Fibroblast of skin of right biceps (primary cell): ENCODE measurements at places on chromosomes 7 and 10.

- no peak for DNase-seq
Observed at GRCh38 chr10:132199268-132199853, 12.6 kb downstream of the DPYSL4 start.

DNA sequence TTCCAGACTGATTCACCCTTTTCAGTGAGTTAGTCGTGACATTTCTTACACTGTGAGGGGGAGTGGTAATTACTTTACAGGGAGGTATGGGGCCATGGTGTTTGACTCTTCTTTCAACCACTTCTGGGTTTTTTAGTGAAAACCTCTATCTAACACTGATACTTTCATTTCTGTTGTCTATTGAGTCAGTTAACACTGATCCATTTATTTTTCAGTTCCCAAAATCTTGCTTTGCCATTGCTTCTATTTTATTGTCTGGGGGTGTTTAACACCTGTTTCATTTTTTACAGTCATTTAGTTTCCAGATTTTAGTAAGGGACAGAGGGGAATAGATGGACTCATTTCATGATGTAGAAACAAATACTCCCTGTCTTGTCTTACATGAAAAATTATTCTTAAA is 61.5 kb downstream of the HELLS start:
- DNase-seq = no peak

- DNase-seq = peak; percentile 60
Observed at GRCh38 chr10:102517553-102517952, 13.8 kb downstream of the SUFU start.

GRCh38 chr7:131687296-131687695 is 130.9 kb upstream of the PODXL start:
- no peak for DNase-seq

DNA sequence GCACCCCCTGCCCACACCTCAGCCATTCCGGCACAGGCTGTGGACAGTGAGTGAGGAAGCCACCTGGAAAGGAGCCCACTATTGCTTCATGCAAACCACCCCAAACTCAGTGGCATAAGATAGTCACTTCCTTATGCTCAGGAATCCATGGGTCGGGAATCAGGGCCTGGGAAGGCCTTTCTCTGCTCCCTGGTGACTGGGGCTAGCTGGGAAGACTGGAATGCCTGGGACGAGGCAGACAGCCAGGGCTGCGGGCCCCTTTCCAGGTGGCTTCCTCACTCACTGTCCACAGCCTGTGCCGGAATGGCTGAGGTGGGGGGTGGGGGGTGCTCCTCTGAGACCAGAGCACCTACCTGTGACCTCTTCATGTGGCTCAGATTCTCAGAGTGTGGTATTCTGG is 74.1 kb upstream of the GRB10 start:
- peak; percentile 41 for DNase-seq

GRCh38 chr10:93509816-93510215 is 13.4 kb downstream of the CEP55 start:
- no peak for DNase-seq
